ENCODE measurements at places on chromosomes 3 and 15.

GRCh38 chr15:27672537-27672936 lies 426.6 kb downstream of the OCA2 start:
- DNase-seq = no peak

DNA sequence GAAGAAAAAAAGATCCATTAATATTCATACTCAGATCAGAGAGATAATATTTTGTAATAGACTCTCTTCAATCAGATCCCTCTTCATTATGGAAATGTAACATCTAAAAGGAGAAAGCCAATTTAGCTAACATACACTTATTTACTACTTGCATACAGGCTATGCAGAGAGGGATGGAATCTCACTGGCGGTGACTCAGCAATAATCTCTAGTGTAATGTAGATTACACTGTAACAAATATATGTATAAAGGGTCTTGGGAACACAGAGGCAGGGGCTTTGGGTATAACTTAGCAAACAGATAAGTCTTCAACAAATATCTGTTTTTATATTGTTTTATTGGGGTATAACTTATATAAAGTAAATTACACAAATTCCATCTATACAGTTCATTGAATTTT lies 69.6 kb downstream of the CGNL1 start:
- DNase-seq = no peak

DNA sequence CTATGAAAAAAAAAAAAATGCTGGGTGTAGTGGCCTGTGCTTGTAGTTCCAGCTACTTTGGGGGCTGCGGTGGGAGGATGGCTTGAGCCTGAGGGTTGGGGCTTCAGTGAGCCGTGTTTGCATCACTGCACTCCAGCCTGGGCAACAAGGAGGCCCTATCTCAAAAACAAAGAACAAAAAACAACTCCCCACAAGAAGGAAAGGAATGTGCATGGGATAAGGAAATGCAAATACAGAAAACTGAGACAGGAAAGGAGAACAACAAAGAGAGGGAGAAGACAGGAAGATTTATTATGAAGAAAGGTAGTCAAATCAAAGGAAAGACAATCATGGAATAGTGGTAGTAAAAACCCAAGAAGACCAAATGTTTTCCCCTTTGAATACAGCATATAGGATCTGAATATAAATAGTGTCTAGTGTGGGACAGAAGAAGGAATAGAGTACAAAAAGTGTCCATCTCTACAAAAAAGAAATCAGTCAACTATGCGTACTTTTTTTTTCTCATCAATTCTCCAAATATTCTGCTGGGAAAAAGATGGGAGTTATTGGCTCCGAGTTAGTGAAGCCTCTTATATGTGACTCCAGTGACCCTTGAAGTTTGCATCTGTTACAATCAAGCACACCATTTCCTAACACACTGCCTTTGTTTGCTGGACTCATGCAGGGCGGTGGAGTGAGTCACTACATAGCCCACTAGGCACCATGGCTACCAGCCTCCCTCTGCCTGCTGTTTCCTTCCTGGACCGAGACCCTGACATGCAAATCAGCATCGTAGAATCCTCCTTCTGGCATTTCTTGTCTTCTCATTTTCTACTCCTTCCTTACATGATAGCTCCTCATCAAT lies 101.2 kb upstream of the PTX3 start:
- DNase-seq = peak; percentile 97

DNA sequence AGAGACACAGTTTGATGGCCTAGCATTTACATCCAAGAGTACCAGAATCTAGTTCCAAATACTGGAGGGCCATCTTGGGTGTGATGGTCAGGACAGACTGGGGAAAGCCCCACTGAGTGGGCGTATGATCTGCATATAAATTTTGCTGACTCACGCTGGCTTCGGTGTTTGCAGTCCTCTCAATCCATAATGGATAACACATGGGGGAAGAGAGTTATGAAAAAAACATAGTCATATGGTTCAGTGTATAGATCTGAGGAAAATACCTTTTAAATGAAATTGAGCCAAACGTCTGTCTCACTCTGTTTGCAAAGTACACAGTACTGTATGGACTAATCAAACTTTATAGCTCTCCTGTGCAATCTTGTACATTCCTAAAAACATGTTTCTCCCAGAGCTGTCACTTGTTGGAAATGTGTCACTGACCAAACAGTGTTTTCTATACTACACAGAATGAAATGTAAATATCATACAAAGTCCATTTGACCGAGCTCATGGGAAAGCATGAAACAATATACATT lies 125.3 kb upstream of the THBS1 start:
- no peak for DNase-seq

- no peak for DNase-seq
Observed at GRCh38 chr3:18351823-18352744, 73.1 kb downstream of the SATB1 start.

- DNase-seq = peak; percentile 69
Observed at GRCh38 chr15:81000624-81001151, at the start of gene TLNRD1. Gene TLNRD1, plus strand, starts transcription at chr15:81000923. Its CDS starts 1,349 bp downstream, at chr15:81002272.

DNA sequence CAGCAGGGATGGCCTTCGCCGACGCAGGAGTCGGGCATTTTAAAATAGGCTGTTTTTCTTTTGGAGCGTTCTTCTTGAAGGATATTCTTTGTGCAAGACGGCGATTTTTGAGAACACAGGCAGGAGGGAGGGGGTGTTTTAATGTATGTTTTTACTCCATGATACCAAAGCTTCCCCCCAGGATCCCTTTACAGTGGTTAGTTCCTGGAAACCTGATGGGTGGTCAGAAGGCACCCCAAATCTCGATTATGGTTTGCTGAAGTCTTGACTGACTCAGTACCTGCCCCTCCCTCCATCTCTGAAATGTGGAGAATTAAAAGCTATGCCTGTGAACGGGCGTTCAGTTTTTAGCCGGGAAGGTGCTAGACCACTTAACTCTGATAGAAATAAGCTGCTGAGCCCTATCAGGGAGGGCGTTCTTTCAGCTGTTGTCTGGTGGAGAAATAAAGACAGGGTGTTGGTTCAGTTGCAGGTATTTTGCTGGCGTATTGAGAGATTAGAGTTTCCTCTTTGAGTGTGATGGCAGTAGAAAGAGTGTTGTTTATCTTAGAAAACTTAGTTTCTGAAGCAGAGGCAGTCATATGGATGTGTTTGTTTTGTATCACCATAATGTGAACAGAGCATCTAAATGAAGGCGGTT lies 3.4 kb downstream of the IGF1R start:
- no peak for DNase-seq

- no peak for DNase-seq
Observed at GRCh38 chr15:91946075-91946474, 92.6 kb downstream of the SLCO3A1 start.

- no peak for DNase-seq
Observed at GRCh38 chr3:187550446-187550845, 119.7 kb downstream of the SST start.

- no peak for DNase-seq
Observed at GRCh38 chr15:58479941-58480340, 48.1 kb downstream of the LIPC start.

DNA sequence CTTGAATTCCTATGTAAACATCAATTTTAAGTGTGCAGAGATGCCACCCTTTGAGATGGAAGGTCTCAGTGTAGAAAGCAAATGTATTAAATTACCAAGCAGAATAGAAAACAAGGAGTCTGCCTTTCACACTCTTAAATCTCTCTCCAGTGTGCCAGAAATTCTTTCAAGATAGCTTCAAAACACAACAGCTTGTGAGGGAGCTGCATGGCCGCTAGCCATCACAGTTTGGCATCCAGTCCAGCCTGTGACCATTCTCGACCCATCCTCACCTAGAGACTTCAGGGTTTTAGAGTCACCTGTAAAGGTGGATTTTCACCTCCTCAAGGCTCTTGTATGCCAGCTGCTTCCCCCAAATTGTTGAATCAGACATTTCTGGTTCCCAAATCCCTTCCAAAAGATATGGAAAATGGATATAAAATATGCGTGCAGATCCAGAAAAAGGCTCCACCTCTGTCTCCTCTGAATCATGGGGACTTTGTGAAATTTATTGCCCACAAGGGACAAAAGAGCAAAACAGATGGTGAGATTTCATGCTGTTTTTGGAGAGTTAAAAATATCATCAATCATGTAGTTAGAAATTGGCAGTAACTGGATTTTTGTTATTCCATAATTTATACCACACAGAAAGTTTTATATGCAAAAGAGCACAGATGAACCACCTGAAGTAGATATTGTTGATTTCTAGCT lies 114.2 kb upstream of the THRB start:
- no peak for DNase-seq

GRCh38 chr3:69439643-69440270 lies 53.9 kb upstream of the FRMD4B start:
- DNase-seq = no peak

DNA sequence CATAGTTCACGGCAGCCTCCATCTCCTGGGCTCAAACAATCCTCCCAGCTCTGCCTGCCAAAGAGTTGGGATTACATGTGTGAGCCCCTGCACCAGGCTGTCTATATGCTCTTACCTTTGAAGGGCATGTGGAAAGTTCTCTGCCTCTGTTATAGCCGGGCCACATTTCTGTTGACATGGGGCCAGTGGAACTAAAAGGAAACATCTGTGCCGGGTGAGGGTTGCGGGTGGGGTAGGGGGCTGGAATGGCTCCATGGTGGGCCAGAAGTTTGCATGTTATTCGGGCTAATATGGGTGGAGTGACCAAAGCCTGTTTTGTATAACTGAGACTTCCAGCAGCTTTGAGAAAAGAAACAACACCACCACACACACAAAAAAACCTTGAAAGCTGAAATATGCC lies 8.3 kb upstream of the CLEC3B start:
- no peak for DNase-seq

DNA sequence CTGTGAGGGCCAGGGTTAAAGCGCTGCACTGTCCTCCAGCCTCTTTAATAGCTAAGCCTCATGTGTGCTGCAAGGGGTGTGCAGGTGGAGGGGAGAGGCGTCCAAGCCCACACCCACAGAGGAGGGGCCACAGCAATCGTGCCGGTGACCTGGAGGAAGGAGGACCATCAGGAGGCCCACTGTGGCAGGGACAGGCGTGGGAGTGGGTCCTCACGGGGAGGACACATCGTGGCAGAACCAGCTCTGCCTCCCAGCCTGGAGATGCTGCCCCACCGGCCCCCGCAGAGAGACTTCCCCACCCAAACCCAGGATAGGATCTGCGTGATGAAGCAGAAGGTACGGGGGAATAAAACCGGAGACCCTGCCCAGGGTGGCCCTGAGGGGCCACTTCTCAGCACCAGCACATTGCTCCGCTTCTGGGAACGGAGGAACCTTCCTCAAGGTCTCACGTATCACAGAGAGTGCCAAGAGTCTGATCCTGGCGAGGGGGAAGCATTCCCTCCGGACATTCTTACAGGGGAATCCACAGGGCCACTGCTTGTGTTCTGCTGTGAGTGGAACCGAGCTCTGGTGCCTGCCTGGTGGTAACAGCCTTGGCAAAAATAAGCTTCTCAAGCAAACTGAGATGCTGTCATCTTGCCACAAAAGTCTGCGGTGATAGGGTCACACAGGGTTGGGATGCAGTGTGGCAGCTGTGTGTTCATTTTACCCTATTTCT lies 199.8 kb downstream of the XXYLT1 start:
- no peak for DNase-seq

GRCh38 chr15:70047386-70048197 lies 50.1 kb downstream of the TLE3 start:
- no peak for DNase-seq

- no peak for DNase-seq
Observed at GRCh38 chr3:12415014-12415680, 69.1 kb upstream of the TSEN2 start.

Data from pulmonary artery endothelial cell (primary cell).